ENCODE measurements at places on chromosomes 5 and 9.

DNA sequence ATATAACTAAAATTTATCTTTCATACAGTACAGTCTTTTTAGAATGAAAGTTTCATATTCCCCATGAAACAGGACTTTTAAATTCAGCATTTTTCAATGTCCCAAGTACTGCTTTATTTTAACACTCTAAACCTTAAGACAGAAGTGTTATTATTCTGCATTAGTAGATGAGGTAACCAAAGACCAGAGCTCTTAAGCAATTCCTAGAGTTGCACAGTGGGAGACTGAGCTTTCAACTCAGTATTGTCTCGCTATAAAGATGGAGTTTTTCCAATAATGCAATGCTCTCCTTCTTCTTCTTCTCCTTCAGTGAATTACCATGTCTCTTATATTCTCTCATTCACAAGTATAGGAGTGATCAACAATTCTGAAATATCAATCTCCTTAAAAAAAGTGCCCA lies 479.7 kb downstream of the CETN3 start:
- DNase-seq = peak; percentile 25

- DNase-seq = peak; percentile 40
Observed at GRCh38 chr9:13213337-13213736, 66.2 kb downstream of the MPDZ start.

GRCh38 chr5:82142217-82142841 lies 135.8 kb downstream of the RPS23 start:
- no peak for DNase-seq

- no peak for DNase-seq
Observed at GRCh38 chr9:121107881-121108280, 33.1 kb downstream of the CNTRL start.

- no peak for DNase-seq
Observed at GRCh38 chr5:28714907-28715698, 1676.7 kb upstream of the CDH9 start.

DNA sequence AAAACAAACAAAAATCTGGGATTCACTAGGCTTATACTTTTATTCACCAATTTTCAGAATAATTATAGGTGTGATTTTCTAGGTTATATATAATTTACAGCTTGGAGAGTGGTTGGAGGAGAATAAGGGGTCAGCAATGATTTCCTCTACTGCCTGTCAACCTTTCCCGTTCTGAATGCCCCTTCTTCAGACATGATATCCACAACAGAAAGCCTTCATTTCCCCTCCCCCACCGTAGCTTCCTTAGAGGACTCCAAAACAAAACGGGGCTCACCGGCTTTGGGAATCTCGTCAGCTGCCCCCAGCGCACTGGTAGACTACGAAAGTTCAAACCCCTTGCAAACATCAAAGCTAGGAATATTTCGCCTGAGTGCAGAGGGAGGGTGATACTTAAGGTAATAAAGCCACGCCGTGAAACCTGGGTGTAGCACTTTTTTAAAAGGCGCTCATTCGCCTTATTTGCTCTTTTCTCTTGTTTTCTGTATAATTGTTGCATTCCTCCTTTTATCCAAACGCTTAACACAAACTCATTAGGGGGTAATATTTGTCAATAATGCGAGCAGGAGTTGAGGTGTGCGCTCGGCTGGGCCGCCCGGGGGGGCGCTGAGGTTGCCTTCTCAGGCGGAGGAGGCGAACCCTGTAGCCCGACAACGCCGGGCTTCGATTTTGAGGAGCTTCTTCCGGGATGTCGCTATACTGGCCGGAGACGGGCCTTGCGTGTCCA lies 2.4 kb downstream of the OTP start:
- no peak for DNase-seq

Measured in fibroblast of skin of scalp (primary cell).